ENCODE measurements at places on chromosomes 16 and 17. TPM values are rescaled to one million over a fixed set of nuclear protein-coding genes. Genes with fewer than 3 reads are reported as not detected.

DNA sequence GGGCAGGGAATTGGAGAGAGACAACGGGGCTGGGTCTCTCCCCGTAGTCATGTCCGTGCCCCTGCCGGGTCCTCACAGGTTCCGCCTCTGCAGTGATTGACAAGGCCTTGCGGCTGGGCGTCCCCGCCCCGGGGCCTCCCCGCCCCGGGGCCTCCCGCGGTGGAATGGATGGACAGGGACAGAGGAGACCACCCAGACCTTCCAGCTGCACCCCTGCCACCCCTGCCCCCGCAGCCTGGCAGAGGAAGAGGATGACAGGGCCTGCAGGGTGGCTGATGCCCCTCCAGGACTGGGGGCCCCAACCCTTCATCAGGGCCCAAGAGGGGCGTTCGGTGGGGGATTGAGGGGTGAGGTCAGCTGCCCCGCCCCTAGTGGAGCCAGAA lies 216.4 kb upstream of the CIBAR2 start:
- DNase-seq = peak; percentile 77

DNA sequence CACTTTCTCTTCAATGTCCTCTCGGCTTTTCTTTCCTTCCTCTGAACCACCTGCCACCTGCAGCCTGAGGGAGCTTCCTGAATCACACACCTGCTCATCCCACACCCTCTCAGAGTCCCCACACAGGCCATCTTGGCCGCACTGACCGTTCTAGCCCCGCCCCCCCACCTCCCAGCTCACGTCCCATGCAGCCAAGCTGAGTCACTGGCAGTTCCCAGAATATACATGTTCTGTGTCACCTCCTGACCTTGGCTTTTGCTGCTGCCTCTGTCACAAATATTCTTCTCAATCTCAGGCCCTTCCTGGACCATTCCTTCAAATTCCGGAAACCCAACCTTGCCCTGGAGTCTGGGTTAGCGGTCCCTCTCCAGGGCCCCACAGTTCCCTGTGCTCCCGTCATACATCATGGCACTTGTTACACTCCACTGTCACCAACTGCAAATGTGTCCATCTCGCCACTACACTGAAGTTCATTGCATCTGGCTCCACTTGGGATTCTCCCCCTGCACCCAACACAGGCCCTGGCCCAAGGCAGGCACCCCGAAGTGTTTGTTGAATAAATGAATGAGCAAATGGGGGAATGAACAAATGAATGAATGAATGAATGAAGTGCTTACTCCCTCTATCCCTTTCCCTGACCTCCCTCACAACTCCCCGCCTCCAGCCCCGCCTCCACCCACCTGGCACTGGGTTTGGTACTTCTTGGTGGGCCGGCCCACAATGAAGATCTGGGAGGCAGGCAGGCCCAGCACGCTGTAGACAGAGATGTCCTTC lies 12.8 kb downstream of the PIMREG start:
- DNase-seq = no peak

- DNase-seq = no peak
These were observed 23.8 kb downstream of the HLF start for GRCh38 chr17:55288356-55289105.

GRCh38 chr17:81064678-81065475 lies 29.9 kb downstream of the BAIAP2 start:
- DNase-seq = no peak

GRCh38 chr16:31008551-31008950 lies 1.9 kb downstream of the STX1B start:
- no peak for DNase-seq

- no peak for DNase-seq
These were observed 15.6 kb upstream of the FOXJ1 start for GRCh38 chr17:76156662-76156991.

GRCh38 chr17:29049541-29050145 lies 6.7 kb downstream of the PIPOX start:
- no peak for DNase-seq

- no peak for DNase-seq
These were observed at the start of gene OSGIN1 for GRCh38 chr16:83952940-83953795. Gene OSGIN1, plus strand, starts transcription at chr16:83953240. Its CDS starts 4,432 bp downstream, at chr16:83957672.

The CCL7 gene
- not detected for total RNA-seq

The ZNF385C gene
- 3.7 TPM for total RNA-seq

The PRSS36 gene
- 0.48 TPM for total RNA-seq

The LITAFD gene
- total RNA-seq = not detected

The HSD11B2 gene
- total RNA-seq = 33.4 TPM

The HOXB8 gene
- not detected for total RNA-seq
